Lung (tissue), 17 donors: ENCODE measurements at places on chromosomes 7 and 10. TPM values are rescaled to one million over a fixed set of nuclear protein-coding genes. Genes with fewer than 3 reads are reported as not detected.

- peak; percentile 88 for DNase-seq
- no peaks in the 10 kb centered on the region for H3K27me3 ChIP-seq
- no peaks in the 10 kb centered on the region for H3K36me3 ChIP-seq
- H3K27ac ChIP-seq = peak overlapping the region; percentile 91
Measured at GRCh38 chr10:50991456-50992355, 82.6 kb upstream of the PRKG1 start.

GRCh38 chr7:82397879-82398524, 45.6 kb downstream of the CACNA2D1 start:
- H3K36me3 ChIP-seq = no peaks in the 10 kb centered on the region
- no peaks in the 10 kb centered on the region for H3K27me3 ChIP-seq
- H3K4me1 ChIP-seq = peaks cover 13% of the 10 kb centered on the region
- H3K4me3 ChIP-seq = no peak overlapping the region
- peak; percentile 55 for DNase-seq

DNA sequence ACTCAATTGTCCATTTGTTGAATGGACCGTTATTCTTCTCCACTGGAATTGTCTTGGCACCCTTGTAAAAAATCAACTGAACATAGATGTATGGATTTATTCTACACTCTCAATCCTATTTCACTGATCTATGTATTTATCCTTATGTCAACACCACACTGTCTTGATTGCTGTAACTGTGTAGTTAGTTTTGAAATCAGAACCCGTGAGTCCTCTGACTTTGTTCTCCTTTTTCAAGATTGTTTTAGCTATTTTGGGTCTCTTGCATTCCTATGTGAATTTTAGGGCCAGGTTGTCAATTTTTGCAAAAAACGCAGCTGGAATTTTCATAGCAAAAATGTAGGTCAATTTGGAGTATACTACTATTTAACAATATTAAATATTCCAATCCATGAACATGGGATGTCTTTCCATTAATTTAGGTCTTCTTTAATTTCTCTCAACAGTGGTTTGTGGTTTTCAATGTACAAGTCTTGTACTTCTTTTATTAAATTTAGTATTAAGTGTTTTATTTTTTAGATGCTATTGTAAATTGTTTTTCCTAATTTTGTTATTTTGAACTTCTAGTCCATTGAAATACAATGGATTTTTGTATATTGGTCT, 10.0 kb downstream of the CAMK2B start:
- no peak overlapping the region for H3K4me3 ChIP-seq
- no peak overlapping the region for H3K27ac ChIP-seq
- H3K27me3 ChIP-seq = no peaks in the 10 kb centered on the region

GRCh38 chr7:138941545-138941944, 39.6 kb downstream of the KIAA1549 start:
- H3K27ac ChIP-seq = no peak overlapping the region
- H3K36me3 ChIP-seq = no peaks in the 10 kb centered on the region
- DNase-seq = no peak

DNA sequence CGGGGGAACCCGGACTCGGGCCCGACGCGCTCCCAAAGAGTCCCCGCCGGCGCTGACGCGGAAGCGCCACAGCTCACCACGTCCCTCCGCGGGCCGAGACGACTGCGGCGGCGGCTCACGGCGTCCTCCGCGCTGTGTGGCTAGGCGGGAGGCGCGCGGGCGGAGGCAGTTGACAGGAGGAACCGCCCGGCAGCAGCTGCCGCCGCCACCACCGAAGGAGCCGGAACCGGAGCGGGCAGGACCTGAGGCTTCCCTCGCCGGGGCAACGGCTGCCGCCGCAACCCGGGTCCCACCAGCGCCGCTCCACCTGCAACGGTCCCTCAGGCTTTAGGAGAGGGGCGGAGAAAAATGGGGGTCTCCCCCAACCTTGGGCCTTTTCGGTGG, 334 bp downstream of the ZNF800 start:
- no peaks in the 10 kb centered on the region for H3K36me3 ChIP-seq
- peaks cover 14% of the 10 kb centered on the region for H3K4me1 ChIP-seq
- H3K27ac ChIP-seq = peak overlapping the region; percentile 95
- H3K4me3 ChIP-seq = peak overlapping the region; percentile 96
- H3K27me3 ChIP-seq = peaks cover 11% of the 10 kb centered on the region
- peak; percentile 65 for DNase-seq

CPN1 gene
- total RNA-seq = not detected

DNA sequence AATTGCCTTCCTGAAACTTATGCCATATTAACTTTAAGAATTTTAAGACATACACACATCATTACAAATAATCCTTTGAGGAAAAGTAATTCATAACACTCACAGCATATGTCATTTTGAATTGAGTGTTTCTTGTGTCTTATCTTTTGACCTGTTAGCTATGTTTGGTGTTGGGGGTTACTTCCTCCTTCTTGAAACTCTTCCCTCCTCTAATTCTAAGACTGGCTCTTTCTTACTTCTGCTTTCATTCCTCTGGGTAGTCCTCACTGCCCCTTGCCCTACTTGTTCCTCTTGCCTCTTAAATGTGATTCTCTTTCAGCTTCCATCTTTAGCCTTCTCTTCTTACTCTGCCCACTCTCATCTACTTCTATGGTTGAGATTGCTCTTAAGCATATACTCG, 28.3 kb upstream of the PIP4K2A start:
- H3K27ac ChIP-seq = no peak overlapping the region
- H3K36me3 ChIP-seq = no peaks in the 10 kb centered on the region
- H3K4me1 ChIP-seq = no peaks in the 10 kb centered on the region

DNA sequence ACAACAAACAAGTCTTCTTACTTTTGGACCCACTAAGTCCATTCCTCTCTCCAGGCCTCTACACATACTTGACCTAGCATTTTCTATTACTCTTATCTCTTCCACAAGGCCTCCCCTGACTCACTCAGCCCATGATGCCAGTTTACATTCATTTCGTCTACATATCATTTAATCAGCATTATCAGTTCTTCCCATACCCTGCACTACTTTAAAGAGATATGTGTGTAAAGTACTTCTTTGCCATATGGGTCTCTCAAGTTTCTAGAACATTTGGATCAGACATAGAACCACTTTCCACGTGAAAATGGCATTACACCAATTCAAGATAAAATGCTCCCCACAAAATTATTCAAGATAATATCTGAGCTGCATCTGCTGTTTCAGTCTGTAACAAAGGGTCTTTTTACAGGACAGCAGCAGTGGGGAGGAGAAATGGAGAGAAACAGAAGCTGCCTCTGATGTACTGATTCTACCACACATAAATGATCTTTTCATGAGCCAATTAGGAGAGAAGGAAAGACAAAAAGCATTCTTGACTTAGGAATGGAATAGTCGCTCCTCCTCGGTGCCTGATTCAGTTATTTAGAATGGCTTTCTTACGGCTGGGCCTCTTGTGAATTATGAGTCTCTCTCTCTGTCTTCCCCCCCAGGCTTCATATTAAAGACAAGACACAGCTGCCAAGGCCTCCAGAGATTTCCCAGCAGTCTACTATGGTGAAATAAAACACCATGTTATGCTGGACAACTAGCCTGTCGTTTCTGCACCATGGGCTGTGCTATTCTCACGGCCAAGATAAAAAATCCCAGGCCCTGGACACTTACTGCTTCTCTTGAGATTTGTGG, 46.9 kb upstream of the SEPTIN7 start:
- no peaks in the 10 kb centered on the region for H3K27me3 ChIP-seq
- peaks cover 18% of the 10 kb centered on the region for H3K4me1 ChIP-seq
- DNase-seq = peak; percentile 91

SPDYE11 gene
- total RNA-seq = not detected

GRCh38 chr10:112115781-112116385, 67.7 kb downstream of the GPAM start:
- no peak overlapping the region for H3K4me3 ChIP-seq
- DNase-seq = peak; percentile 25
- no peaks in the 10 kb centered on the region for H3K4me1 ChIP-seq
- H3K36me3 ChIP-seq = no peaks in the 10 kb centered on the region
- no peaks in the 10 kb centered on the region for H3K27me3 ChIP-seq

GRCh38 chr7:107394831-107395230, 75.0 kb upstream of the GPR22 start:
- H3K4me3 ChIP-seq = no peak overlapping the region
- no peaks in the 10 kb centered on the region for H3K27me3 ChIP-seq
- no peak for DNase-seq

- no peak overlapping the region for H3K27ac ChIP-seq
- no peak overlapping the region for H3K4me3 ChIP-seq
- H3K4me1 ChIP-seq = no peaks in the 10 kb centered on the region
Measured at GRCh38 chr7:27992097-27992496, 188.5 kb downstream of the JAZF1 start.

DNA sequence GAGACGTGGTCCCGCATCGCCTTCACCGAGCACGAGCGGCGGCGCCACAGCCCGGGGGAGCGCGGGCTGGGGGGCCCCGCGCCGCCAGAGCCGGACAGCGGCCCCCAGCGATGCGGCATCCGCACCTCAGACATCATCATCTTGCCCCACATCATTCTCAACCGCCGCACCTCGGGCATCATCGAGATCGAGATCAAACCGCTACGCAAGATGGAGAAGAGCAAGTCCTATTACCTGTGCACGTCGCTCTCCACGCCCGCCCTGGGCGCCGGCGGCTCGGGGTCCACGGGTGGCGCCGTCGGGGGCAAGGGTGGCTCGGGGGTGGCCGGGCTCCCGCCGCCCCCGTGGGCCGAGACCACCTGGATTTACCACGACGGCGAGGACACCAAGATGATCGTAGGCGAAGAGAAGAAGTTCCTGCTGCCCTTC, 737 bp downstream of the CNNM2 start:
- DNase-seq = no peak
- H3K4me1 ChIP-seq = peaks cover 15% of the 10 kb centered on the region
- no peaks in the 10 kb centered on the region for H3K27me3 ChIP-seq
- H3K27ac ChIP-seq = peak overlapping the region; percentile 93
- H3K36me3 ChIP-seq = no peaks in the 10 kb centered on the region

DNA sequence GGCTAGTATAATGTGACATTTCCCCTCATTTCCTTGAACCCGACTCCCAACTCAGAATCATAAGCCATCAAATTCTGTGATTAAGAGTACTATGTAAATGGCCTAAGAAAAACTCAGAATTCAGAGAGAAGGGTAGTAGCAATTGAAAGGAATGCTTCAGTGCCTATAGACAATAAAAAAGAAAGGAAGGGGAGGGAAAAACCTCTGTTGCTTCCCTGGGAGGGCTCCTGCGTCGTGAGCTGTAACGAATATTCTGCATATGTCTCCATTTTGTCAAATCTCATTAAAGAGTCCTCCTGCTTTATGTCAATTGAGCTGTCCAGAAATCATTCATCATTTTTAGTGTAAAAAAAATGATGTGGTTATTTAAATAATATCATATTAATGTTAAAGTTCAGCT, 223.0 kb downstream of the VTI1A start:
- H3K4me3 ChIP-seq = no peak overlapping the region
- no peaks in the 10 kb centered on the region for H3K4me1 ChIP-seq
- H3K27me3 ChIP-seq = no peaks in the 10 kb centered on the region
- peaks cover 2% of the 10 kb centered on the region for H3K36me3 ChIP-seq
- no peak overlapping the region for H3K27ac ChIP-seq
- no peak for DNase-seq

DNA sequence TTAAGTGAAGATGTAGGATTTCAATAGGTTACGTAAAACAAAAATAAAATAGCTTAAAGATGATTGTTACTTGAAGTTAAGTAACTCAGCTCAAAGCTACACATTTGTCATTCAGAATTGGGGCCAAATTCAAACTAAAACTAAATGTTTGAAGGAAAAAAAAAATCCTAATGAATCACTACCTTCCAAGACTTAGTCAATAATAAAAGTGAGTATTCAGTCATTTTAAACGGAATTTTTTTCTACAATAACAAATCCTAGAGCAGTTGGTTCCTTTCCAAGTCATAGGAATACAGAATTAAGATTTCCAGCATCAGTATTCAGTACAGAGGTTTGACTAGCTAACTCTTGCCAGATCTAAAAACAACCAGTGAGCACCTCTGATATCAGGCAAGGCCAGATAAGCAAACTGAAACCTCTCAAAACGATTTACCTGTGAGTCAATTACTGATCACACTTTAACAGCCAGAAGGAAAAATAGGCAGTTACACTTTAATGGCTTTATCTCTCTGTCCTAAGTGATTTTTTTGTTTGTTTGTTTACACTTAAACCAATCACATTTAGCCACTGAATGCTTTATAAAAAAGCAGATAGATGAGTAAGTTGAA, 669.8 kb upstream of the ANKRD30A start:
- no peak for DNase-seq
- no peaks in the 10 kb centered on the region for H3K4me1 ChIP-seq
- H3K4me3 ChIP-seq = no peak overlapping the region

- H3K27ac ChIP-seq = peak overlapping the region; percentile 10
- H3K4me1 ChIP-seq = no peaks in the 10 kb centered on the region
- no peaks in the 10 kb centered on the region for H3K27me3 ChIP-seq
- no peaks in the 10 kb centered on the region for H3K36me3 ChIP-seq
Measured at GRCh38 chr10:13859979-13860654, 273.4 kb downstream of the PRPF18 start.

DNA sequence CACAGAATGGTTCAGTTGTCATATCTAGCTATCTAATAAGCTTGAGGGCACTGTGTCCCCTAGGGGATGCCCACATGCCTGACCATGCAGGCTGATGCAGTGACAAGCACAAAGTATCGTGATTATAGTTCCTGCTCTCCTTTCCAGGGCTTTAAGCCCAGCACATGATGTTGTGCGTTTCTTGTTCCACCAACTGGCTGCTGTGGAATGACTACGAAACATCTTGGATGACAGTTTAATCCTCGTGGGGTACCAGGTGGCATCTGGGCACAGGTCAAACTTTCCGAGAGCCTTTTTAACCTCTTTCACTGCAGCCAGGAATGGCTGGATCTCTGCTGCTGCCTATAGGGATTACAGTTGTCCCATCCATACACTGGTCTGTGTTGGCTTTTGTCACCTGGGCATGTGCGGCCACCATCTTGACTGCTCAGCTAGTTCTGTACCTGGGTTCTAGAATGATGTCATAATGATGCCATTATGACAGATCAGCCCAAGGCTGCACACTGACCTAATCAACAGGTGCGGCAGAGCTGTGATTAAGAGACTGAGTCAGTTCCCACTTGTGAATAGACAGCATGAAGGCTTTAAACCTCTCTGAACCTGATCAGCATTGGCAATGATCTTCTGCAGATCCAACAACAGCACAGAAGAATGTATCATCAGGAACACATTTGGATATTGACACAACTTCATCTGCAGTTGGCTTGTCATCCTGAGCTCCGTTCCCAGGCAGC, 144.1 kb downstream of the DLG5 start:
- no peak overlapping the region for H3K4me3 ChIP-seq
- H3K27ac ChIP-seq = no peak overlapping the region
- no peaks in the 10 kb centered on the region for H3K4me1 ChIP-seq
- peaks cover 7% of the 10 kb centered on the region for H3K36me3 ChIP-seq

INSYN2A gene
- 0.15 TPM for total RNA-seq

RP9 gene
- total RNA-seq = 10.2 TPM

GRCh38 chr7:124188576-124188975, 155.7 kb upstream of the TMEM229A start:
- H3K4me1 ChIP-seq = peaks cover 2% of the 10 kb centered on the region
- H3K36me3 ChIP-seq = no peaks in the 10 kb centered on the region
- DNase-seq = no peak
- H3K4me3 ChIP-seq = no peak overlapping the region
- H3K27me3 ChIP-seq = no peaks in the 10 kb centered on the region

GRCh38 chr10:103681617-103682399, 173.6 kb downstream of the SH3PXD2A start:
- H3K27me3 ChIP-seq = no peaks in the 10 kb centered on the region
- DNase-seq = no peak
- no peak overlapping the region for H3K27ac ChIP-seq
- H3K4me3 ChIP-seq = no peak overlapping the region
